ENCODE measurements at places on chromosomes 12 and 14.

DNA sequence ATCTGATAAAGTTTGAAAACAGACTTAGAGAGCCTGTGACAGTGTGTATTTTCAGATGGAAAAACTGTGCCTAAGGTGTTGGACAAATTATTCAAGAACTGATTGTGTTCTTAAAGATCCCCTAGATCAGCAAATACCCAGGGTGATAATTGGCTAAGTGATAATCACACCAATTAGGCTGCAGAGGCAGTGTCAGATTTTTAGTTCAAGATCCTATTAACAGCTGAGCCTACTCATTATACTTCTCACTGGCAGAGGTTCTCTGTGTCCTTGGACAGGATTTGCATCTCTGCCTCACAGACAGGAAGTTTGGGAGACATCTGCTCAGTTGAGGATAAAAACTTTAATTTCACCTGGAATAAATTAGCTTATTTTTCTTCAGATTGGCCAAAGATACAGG is 4.3 kb upstream of the FGD4 start:
- ATAC-seq: no peak

GRCh38 chr12:61991661-61992060 is 268.5 kb upstream of the USP15 start:
- no peak for ATAC-seq

- ATAC-seq: no peak
Observed at GRCh38 chr12:2895051-2895451, 4.4 kb downstream of the TULP3 start.

DNA sequence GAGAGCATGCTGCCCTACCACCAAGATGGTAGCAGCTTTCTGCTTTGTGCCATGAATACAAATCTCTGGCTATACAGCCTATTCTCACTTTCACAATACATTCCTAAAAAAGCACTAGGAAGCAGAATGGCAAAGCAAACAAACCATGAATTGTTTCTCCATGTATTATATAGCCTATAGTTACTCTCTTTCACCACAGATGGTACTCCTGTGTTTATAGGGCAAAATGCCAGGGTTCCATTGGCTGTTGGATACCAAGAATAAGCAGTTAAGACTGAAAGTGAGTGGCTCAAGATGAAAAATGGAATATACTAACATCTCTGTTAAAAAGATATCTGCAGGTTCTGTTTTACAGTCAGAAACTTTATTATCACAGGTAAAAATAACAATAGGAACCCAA is 11.1 kb downstream of the ARF3 start:
- no peak for ATAC-seq

- peak; percentile 22 for ATAC-seq
Observed at GRCh38 chr14:102187044-102187443, 47.3 kb downstream of the WDR20 start.

GRCh38 chr14:35471803-35472202 is 62.2 kb upstream of the INSM2 start:
- no peak for ATAC-seq

DNA sequence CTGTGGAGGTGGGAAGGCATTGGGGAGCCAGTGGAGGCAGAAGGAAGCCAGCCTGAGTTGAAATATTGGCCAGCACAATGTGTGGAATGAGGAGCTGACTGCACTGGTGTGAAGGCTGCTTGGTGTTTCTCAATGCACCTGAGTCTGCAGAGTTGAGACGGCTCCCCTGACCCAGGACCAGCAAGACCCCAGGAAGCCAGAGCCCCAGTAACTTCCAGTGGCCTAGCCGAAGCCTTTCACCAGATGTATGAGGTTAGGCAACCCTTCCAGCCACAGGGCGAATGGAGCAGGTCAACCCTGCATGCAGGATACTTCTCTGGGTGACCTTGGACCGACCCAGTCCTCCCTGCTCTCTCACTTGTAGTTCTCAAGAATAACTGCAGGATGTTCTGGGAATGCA is 12.9 kb upstream of the KRT73 start:
- no peak for ATAC-seq

GRCh38 chr12:80404629-80405028 is 39.4 kb upstream of the PTPRQ start:
- ATAC-seq: no peak

DNA sequence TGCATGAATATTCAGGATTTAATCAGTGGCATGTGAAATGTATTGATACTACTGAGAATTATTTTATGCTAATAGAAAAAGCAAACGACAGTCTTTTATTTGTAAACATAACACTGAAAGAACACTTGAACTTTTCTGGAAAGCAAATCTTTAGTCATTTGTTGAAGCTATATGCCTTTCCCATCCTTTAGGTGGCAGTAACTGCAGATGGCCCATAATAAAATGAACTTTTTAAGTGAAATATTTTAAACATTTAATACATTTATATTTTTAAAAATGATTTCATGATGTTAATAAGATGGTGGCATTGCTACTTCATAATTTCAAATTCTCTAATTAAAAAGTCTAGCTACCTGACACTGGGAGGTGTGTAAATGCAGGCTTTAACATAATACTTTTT is 13.9 kb upstream of the KRR1 start:
- ATAC-seq: no peak

GRCh38 chr14:91004987-91005386 is 55.5 kb downstream of the RPS6KA5 start:
- ATAC-seq: no peak

GRCh38 chr12:116215023-116215422 is 62.5 kb downstream of the MED13L start:
- ATAC-seq: no peak

GRCh38 chr12:88726806-88727720 is 146.8 kb upstream of the KITLG start:
- ATAC-seq: no peak

- no peak for ATAC-seq
Observed at GRCh38 chr12:30164382-30165318, 380.9 kb upstream of the TMTC1 start.

- no peak for ATAC-seq
Observed at GRCh38 chr12:113040722-113041171, 15.8 kb upstream of the DTX1 start.

DNA sequence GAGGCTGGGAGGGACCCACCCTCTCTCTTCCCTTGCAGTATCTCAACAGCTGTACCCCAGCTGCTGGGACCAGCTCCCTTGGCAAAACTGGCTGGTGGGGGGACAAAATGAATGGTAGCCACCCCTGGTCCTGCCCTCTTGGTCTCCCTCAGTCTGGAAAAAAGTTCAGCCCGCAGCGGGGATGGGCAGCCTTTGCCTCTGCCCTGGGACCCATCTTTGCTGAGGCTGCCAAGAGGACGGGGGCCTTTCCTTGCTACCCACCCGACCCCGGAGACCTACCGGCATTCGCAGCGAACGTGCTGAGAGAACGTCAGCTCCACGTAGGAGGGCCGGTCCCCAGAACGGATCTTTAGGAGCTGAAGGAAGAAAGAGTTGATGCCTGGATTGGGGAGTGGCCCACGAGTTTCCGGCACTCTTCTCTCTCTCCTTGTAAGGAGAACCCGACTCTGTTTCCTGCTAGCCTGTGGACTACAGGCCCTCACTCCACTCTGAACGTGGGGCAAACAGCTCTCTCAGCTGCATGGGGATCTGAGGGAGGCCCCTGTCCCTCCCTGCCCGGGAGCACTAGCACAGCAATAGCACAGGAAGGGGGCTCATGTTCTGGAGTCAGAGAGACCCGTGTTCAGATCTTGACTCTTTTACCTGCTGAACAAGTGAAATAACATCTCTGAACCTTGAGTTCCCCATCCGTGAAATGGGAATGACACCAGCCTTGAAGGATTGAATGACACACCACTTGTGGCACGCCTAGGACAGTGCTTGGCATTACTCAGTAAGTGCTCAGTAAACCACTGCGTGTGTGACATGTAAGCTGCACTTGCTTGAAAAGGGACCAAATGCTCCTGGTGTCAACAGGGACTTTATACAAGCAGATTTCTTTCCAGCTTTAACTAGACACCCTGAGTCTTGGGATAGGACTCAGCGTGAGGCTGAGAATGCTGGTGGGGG is 6.9 kb downstream of the PGF start:
- no peak for ATAC-seq

DNA sequence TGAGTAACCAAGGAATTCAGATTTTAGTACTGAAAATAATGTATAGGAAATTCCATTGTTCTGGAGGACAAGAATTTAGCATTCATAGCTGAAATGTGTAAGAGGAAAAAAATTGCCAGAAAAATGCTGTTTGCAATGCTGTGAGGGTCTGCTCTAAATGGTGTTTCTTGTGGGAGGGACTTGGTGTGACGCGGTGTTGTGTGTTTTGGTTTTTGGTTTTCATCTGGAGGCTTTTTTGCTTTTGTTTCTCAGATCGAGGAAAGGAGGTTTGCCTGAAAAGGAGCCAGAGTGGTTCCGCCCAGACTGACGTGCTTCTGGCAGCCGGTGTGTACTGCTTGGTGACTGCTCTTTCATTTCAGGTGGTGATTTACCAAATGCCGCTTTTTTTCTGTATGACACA is 211.8 kb upstream of the HMGA2 start:
- ATAC-seq: no peak

- ATAC-seq: no peak
Observed at GRCh38 chr12:113096675-113097461, 38.7 kb downstream of the RASAL1 start.

GRCh38 chr12:22160396-22161003 is 114.5 kb downstream of the CMAS start:
- ATAC-seq: peak; percentile 59

- ATAC-seq: no peak
Observed at GRCh38 chr12:23352670-23353069, 596.8 kb downstream of the SOX5 start.

- peak; percentile 85 for ATAC-seq
Observed at GRCh38 chr14:71776471-71777360, 155.5 kb upstream of the RGS6 start.

DNA sequence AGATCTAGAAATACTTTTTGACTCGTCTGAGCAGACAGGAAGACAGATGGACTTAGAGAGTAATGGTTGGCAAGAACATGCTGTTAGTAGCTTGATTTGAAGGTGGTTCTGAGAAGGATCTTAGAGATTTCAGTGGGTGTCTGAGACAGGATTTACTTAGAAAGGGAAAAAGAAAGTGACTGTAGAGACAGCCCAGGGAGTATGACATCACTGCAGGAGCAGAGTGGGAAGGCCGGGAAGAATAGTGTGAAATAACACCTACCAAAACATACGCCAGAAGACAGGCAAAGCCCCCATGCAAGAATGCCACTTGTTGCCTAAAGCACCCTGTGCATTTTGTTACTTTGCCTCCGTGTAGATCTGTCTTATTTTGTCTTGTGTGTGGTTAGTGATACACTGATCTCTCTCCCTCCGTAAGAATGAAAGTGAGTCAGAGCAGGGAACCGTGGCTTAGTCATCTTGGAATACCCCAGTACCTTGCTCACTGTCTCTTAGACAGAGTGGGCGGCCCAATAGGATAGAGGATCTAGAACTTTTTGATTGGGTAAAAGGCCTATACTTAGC is 161.3 kb upstream of the IFNG-AS1 start:
- ATAC-seq: peak; percentile 98

DNA sequence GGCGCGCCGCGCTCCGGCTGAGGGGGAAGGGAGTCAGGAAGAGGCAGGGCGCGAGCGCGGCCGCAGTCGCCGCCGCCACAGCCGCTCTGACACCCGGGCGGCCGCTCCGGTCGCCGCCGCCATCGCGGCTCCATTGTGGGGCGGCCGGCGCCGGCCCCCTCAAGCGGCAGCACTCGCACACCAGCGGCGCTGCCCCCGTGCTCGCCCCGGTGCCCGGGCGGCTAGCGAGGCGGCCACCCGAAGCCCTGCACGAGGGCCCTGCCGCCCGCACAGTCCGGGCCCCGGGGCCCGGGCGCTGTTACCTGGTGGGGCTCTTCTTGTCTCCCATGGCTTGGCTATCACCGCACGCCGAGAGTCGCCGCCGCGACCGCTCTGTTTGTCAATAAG is 202 bp downstream of the YAF2 start:
- peak; percentile 47 for ATAC-seq

- no peak for ATAC-seq
Observed at GRCh38 chr12:18749386-18749957, 11.6 kb downstream of the CAPZA3 start.

DNA sequence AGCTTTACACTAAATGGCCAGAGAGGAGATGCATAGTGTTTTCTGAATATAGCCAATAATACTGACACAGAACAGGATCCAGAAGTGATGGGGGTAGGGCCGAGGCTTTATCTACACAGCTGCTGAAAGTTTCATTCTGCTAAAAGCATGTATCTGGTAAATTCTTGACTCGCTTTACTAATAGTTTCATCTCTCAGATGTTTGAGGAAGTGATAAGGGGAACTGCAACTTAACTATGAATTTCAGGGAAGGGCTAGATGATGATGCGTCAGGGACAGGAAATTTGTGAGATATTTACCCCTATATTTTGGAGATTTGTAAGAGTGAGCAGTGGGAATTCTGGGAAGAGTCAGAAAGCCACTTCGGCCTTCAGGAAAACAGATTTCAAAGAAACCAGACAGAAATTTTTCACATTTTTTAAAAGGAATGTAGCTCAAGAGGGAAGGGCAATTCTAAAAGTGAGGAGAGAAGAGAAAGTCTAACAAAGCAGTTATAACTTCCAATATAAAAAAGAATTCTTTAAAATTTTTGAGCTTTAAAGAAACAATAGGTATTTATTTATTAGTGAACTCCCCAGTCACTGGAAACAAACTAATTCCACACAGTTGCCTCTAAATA is 243.1 kb downstream of the BCAT1 start:
- ATAC-seq: peak; percentile 36

- ATAC-seq: peak; percentile 3
Observed at GRCh38 chr12:14769466-14769968, 33.8 kb downstream of the WBP11 start.

GRCh38 chr12:117018685-117019084 is 80.5 kb downstream of the TESC start:
- ATAC-seq: no peak

DNA sequence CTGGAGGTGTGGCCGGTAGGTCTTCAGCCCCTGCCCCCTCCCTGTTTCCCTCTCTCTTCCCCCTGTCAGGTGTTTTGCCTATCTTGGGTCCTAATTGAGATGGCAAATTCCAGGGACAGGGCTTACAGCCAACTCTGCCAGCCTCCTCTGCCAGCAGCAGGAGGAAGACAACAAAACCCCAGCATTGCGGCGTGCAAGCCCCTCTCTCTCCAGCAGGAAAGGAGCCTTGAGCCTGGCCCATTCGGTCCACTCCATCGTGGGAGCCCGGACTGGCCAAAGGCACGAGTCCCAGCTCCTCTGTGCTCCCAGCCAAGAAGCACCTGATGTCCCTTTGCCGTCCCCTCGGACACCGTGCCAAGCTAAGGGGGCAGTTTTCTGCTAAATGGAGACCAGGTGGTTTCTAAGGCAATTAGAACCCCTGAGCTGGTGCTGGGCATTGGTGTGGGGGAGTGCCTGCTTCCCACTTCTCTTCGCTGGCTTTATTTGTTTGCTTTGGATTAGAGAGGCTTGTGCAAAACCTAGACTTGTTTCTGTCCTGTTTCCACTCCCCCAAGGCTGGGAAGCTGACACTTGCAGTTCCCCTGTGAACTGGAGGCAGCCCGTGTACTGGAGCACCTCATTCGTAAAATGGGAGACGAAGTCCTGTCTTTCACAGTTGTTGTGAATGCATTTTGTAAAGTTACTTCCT is 57.1 kb upstream of the LHX5 start:
- ATAC-seq: no peak

GRCh38 chr12:68956466-68956865 is 23.5 kb upstream of the CPM start:
- ATAC-seq: no peak
